AG09309 (cell line): ENCODE measurements at places on chromosomes 2 and 18.

- DNase-seq: no peak
These were observed 264.4 kb downstream of the MTX2 start for GRCh38 chr2:176533505-176534193.

DNA sequence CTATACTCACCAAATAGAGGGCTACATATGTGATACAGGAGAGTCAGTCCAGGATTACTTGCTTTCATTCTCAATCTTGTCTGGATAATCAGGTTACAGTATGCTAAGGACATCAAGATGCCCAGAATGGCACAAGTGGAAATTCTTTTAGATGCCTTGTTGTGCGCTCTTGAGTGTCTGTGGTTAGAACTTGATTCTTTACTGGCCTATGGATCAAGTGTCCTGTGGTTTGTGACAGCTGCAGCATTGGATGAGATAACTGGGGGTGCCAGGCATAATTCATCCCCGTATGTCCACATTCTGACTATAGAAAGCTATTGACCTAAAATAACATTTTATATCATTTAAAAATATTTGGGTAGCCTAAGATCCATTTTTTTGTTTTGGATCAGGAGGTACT lies 40.1 kb downstream of the CDC42EP3 start:
- no peak for DNase-seq

GRCh38 chr2:132904142-132904842 lies 234.3 kb upstream of the LYPD1 start:
- no peak for DNase-seq

DNA sequence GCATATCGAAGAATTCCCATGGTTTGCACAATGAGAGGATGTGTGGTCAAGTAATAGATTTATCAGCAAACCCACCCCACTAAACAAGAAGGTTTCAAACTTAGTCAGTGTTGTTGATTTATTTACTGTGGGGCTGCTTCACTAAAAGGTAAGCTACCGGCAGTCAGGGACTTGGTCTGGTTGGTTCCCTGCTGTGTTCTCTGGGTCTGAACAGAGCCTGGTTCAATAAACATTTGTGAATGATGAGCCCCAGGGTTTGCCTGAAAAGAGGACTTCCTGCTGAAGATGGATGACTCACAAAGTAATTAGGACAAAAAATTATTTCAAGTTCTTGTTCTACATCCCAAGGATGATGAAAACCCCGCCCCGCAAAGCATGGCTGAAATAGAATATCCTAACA lies 108.3 kb downstream of the SPP2 start:
- DNase-seq: no peak

DNA sequence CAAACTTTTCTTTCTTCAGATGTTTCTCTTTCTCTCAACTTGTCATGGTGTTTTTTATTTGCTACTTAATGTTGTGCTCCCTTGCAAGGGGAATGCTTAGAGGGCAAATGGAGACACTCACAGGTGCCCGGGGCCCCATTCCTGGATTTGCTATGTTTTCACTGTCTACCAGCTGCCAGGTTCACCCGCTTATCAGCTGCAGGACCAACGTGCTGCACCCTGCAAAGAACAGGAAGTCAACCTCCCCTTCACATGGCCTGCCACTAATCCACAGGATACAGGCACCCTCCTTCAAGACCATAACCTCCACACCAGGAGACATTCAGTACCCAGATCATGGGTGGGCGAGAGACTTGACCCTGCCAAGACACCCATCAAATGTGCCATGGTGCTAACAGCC lies 237.6 kb upstream of the STON1 start:
- DNase-seq: no peak

DNA sequence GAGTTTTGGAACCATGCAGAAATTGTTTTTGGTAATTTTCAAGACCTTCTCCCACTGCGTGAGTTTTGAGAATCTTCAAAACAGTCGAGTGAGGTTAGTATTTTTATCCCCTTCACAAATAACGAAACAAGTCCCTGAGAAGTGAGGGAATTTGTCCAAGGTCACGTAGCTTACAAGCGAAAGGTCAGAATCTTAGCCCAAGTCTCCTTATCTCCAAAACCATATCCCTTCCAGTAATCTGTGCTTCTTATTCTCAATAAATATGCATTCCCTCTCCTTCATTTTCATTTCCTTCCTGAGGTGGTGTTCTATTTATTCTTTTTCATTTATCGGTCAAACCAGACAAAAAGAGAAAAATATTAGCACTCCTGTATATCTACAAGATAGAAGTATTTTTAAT lies 163.6 kb downstream of the MREG start:
- DNase-seq: no peak
